CD4-positive, alpha-beta T cell treated with Interleukin-15 for 1 hour (primary cell): ENCODE measurements at places on chromosomes 2 and 18.
A peak's percentile ranks its signal among the peaks of the same experiment; 100 is the strongest.

- DNase-seq: no peak
These were observed 12.1 kb downstream of the TFPI start for GRCh38 chr2:187542123-187542522.

GRCh38 chr2:204897561-204897960 is 352.3 kb downstream of the PARD3B start:
- DNase-seq: no peak

- DNase-seq: no peak
These were observed 71.3 kb downstream of the PPP1R1C start for GRCh38 chr2:182057002-182057401.

DNA sequence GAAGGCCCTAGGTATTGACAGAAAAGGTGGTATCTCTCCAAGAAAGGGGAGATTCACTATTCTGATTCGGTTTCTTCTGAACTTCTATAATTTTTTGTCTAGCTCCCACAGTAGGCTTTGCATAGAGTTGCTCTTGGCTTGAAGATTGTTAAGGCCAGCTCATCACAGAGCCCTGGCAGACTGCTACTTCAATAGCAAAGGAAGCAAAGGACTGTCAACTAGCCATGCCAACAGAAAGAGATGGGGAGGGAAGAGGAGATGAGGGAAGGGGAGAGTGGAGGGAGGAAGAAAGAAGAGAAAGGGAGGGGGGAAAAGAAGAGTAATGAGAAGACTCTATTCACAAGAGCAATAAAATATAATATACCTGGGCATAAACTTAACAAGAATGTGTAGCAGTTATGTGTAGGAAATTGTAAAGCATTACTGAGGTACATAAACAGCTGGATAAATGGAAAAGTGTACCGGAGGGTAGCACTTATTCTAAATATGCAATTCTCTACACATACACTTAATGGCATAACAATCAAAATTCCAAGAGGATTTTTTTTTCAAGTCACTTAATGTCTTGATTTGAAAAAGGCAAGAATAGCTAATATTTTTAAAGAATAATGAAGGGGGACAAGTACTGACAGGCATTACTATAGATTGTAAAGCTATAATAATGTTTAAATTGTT is 102.5 kb downstream of the LOXHD1 start:
- no peak for DNase-seq

DNA sequence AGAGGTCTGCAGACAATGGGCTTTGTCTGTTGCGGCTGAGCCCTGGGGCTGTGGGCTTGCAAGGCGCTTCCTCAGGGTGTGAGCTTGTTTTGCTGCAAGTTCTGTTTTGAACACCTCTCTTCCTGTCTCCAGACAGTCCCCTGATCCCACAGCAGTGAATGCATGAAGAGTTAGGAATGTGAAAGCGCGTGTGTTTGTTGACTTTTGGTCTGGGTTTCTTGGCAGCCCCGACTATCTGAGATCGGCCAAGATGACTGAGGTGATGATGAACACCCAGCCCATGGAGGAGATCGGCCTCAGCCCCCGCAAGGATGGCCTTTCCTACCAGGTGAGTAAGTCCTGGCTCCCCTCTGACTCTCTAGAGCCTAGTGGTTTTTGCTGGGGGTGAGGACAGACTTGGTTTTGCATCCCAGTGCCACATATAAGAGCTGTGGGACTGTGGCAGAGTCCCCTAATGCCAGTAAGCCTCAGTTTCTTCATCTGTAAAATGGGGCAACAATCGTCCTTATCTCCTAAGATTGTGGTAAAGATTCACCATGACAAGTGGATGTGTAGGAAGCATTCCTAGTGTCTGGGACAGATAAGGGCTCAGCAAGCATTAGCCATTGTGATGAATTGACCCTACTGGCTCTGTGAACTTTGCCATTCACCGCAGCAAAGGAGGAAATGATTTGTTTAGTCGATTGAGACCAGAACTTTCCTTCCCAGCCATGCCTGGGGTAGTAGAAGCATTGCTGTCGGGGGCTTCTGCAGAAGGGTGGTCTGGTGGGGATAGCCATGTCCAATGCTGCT is 3.0 kb downstream of the LBH start:
- no peak for DNase-seq

DNA sequence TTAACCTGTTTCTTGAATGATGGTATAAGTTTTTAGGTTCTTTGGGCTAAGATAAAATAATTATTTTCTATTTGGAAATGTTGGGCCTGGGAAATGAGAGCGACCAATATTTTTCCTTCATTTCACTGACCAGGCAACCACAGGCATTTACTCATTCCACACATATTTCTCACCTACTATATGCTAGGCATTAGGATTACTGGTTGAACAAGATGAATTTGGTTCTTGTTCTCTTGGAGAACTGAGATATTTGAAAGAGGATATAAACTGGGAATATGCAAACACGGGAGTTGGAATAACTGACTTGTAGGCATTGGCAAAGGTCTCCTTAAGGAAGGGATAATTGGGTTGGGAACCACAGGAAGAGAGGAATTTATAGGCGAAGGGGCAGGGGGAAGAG is 3.9 kb upstream of the MYL1 start:
- DNase-seq: no peak

- DNase-seq: no peak
These were observed 37.8 kb upstream of the EFEMP1 start for GRCh38 chr2:55961318-55961911.

DNA sequence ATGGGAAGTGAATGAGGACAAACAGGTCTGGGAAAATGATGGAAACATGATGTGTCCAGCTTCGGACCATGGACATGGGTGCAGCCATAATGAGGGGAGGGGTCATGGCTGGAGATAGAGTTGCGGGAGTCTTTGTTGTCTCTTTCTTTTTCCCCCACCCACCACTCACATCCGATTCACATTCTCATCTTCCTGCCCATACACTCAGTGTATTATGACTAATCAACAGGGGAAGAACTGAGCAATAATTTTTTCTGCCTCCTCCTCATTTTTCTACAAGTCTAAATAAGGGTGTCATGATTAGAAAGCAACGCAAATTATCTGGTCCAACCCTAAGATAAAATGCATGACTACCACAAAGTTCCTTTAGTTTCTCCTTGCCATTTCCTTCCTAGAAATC is 5.7 kb upstream of the SERPINB2 start:
- DNase-seq: no peak

GRCh38 chr2:157311706-157312105 is 13.9 kb downstream of the ERMN start:
- DNase-seq: no peak

DNA sequence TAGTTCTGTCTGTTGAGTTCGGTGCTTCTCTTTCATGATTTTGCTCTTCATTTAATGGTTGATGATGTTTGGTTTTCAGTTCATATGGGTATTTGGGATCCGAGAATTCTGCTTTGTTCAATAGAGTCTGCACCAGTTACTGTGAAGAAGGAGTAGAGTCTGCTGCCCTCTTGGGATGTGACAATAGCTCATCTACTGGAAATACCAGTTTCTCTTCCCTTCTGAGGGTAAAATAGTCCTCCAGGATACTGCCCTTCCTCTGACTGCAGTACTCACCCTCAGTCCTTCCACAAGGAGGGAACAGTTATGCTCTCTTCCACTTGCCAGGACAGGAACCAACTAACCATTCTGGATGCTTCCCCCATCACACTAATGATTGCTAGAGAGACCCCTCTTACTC is 12.5 kb upstream of the TNFAIP6 start:
- no peak for DNase-seq

GRCh38 chr2:234392041-234392615 is 104.8 kb downstream of the ARL4C start:
- DNase-seq: no peak

DNA sequence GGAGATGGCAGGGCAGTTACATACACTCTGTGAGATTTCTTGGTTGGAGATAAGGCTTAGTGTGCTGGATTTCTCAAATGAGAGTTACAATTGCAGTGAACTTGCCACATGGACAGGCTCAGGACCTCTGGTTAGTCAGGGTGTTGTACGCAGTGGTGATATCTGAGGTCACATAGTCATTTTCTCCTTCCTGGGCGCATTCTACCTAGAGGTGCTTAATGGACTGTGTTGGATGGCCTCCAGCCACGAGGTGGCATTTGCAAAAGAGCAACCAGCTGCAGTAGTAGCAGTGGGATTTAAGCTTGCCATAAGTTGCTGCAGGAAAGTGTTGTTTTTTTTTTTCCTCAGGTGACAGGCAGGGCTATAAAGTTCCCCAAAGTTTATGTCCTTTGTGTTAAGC is 173.8 kb upstream of the TMEM200C start:
- no peak for DNase-seq

GRCh38 chr2:23209059-23209458 is 175.9 kb upstream of the KLHL29 start:
- no peak for DNase-seq

DNA sequence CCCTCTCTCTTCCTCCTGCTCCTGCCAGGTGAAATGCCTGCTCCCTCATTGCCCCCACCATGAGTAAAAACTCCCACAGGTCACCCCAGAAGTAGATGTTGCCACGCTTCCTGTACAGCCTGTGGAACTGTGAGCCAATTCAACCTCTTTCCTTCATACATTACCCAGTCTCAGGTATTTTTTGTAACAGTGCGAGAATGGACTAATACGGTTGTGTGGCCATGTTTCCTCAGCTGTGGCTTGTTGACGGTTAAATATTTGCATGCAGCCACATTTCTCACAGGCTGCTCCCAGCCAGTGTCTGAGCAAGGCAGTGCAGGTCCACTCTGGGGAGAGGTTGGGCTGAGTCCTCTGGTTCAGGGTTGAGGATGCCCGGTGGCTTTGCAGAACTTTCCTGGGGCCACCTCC is 27.8 kb upstream of the COPS8 start:
- no peak for DNase-seq

DNA sequence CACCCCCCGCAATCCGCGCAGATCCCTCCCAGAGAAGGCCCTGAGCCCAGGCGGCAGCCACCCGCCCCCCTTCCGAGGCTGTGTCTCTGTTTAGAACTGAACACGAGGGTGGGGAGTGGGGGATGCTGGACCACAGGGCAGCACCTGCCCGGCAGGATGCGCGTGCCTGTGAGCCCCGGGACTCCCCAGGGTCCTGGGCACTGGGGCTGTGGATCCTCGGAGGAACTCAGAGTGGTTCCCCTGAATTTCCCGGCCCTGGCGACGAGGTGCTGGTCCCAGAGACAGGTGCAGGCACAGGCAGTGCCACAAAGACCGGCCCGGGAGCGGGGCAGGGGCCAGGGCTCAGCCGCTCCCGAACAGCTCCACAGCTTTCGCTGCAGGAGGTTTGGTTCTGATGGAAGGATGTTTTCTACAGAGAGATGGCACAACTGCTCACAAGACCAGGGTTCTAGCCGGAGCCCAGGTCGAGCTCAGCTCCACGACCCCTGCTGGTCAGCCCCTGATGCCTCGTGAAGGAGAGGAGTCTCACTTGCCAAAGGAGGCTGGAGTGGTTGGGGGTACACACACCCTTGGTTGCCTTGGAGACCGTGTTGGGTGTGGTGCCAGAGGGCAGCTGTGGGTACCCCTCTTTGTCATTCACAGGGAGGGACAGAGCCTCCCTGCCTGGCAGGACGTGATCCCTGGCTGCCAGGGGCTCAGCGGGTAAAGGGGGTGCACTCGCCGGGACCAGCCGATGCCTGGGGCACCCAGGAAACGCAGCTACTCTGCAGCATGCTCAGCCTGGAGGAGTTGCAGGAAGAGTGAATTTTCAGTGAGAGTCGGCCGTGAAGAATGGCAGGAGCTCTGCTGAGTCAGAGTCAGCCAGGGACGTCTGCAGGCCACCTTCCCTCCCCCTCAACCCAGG is 4.4 kb upstream of the NEU4 start:
- DNase-seq: no peak

GRCh38 chr2:175744000-175744399 is 258.1 kb downstream of the LNPK start:
- no peak for DNase-seq

DNA sequence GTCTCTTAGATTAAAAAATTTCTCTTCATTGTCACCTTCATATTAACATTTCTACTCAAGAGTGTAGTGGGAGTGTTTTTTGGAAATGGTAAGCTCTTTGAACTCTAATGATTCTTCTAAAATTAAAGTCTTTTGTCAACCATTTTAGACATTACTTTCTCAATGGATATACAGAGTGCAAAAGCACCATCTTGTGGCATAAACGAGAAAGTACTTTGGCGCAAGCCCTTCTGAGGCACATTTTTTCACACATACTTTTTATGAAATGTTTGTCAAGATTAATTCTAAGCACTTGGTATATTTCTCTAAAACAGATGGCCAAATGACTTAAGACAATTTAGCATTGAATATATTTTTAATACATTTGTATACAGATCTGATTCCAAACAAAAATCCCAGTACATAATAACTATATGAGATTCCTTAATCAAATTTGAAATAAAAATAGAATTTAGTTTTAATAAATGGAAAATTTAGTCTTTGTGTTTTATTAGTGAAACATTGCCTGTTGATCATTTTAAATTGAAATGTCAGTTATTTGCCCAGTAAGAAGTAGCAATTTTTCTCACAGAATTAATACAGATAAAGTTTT is 63.3 kb upstream of the GALNT5 start:
- DNase-seq: no peak

- DNase-seq: no peak
These were observed 12.6 kb upstream of the PROM2 start for GRCh38 chr2:95261602-95262001.

GRCh38 chr2:230643576-230644291 is 68.9 kb upstream of the CAB39 start:
- peak; percentile 60 for DNase-seq

DNA sequence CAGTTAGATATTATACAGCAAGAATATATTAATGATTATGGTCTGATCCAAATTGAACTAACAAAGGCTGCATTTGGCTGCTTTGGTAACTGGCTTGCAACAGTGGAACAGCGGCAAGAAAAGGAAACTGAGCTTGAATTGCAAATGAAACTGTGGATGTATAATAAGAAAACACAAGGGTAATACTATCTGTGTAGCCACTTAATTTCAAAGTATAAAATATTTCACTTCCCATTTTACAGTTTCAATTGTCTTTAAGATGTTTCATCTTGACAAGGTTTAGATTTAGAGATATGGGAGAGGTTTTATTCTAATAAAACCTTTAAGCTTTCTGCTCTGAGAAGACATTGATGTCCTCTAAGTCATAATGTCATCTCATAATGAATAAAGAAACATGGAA is 23.8 kb downstream of the WDR75 start:
- no peak for DNase-seq

GRCh38 chr2:226526716-226527115 is 272.9 kb downstream of the IRS1 start:
- no peak for DNase-seq

GRCh38 chr2:232889876-232890401 is 19.9 kb downstream of the SNORC start:
- no peak for DNase-seq

GRCh38 chr2:232190796-232191195 is 187.8 kb upstream of the ALPP start:
- DNase-seq: no peak

GRCh38 chr18:47915229-47915628 is 15.2 kb downstream of the SMAD2 start:
- no peak for DNase-seq

- DNase-seq: no peak
These were observed 1228.3 kb upstream of the CHAC2 start for GRCh38 chr2:52539026-52539970.

- DNase-seq: no peak
These were observed 11.5 kb downstream of the LRRTM1 start for GRCh38 chr2:80293039-80293438.
